PC-9 (cell line): ENCODE measurements at places on chromosomes 3 and 15.

GRCh38 chr15:82624008-82624407, 23.2 kb downstream of the CPEB1 start:
- peak; percentile 59 for DNase-seq

DNA sequence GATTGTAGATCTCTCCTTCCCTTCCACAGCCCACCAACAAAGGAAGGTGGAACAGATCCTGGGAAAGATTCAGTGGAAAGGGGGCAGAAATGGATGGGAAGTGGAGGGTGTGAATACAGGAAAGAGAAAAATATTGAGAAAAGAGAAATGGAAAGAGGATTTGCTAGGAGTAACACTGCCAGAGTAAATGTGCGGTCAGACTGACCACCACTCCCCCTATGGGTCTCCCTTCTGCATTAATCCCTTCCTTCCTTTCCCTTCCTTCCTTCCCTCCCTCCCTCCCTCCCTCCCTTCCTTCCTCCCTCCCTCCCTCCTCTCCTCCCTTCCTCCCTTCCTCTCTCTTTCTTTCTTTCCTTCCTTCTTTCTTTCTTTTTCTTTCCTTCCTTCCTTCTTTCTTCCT, 12.0 kb upstream of the COMMD2 start:
- no peak for DNase-seq

DNA sequence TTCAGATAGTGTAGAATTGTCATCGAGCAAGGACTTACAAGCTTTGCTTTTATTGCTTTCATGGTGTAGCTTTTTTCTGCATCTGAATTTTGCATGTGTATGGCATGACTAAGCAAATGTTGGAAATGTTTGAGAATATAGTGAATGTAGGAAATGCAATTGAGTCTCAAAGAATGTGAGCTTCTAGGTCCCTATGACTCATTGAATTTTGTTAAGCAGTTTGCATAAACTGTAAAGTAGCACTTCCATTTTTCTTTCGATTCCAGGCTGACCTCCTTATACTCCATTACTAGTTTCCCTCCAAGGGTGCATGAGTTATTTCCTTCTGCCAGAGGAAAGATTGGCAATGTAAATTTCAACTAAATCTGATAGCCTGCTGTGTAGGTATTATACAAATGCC, 619.2 kb downstream of the DIPK2A start:
- DNase-seq = no peak

- no peak for DNase-seq
Measured at GRCh38 chr3:194449913-194450312, 36.9 kb downstream of the ATP13A3 start.

DNA sequence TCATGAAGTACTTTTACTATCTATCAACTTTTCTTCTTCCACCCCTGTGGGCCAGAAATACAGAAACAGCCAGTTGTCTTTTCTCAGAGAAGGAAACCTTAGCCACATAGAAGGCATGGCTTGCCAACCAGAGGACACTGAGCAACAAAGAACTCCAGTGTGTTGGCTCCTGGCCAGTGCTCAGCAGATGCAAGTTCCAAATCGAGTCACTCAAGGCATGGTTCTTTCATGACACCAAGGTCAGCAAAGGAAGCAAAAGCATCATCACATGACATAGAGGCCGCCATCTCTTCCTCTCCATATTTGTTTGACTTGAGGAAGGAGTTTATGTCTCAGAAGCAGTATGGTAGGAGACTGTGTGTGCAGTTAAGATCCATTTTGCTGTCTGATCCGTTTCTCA, 92.2 kb downstream of the MYLK start:
- DNase-seq = no peak

GRCh38 chr15:72237029-72237852, 6.3 kb upstream of the PKM start:
- DNase-seq = peak; percentile 87

GRCh38 chr15:78054966-78055365, 22.5 kb downstream of the TBC1D2B start:
- DNase-seq = no peak

- DNase-seq = no peak
Measured at GRCh38 chr3:5057272-5057671, 64.8 kb upstream of the ARL8B start.

GRCh38 chr3:66629982-66630368, 129.2 kb upstream of the LRIG1 start:
- no peak for DNase-seq

- DNase-seq = peak; percentile 49
Measured at GRCh38 chr3:47017504-47018268, 38.2 kb downstream of the NBEAL2 start.

DNA sequence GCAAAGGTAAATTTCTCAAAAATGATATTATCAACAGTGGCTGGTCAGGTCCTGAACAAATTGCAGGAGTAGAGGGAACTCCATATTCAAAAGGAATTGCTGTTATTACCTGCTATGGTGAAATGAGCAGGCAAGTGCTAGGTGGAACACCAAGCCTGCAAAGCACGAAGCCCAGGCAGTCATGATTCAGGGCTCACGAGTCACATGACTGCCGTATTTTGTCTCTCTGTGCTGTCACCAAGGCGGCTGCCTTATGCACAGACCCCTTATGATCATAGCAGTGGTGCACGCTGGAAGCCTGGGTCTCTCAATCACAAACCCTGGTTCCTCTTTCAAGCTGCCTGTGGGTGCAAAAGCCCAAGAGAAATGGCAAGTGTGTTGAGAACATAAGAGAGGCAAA, 24.4 kb downstream of the SLC12A1 start:
- DNase-seq = no peak

GRCh38 chr15:70701891-70702568, 61.3 kb downstream of the UACA start:
- DNase-seq = no peak

- no peak for DNase-seq
Measured at GRCh38 chr3:13598926-13599886, 50.3 kb downstream of the FBLN2 start.

GRCh38 chr3:25080461-25080860, 347.6 kb upstream of the RARB start:
- DNase-seq = no peak

DNA sequence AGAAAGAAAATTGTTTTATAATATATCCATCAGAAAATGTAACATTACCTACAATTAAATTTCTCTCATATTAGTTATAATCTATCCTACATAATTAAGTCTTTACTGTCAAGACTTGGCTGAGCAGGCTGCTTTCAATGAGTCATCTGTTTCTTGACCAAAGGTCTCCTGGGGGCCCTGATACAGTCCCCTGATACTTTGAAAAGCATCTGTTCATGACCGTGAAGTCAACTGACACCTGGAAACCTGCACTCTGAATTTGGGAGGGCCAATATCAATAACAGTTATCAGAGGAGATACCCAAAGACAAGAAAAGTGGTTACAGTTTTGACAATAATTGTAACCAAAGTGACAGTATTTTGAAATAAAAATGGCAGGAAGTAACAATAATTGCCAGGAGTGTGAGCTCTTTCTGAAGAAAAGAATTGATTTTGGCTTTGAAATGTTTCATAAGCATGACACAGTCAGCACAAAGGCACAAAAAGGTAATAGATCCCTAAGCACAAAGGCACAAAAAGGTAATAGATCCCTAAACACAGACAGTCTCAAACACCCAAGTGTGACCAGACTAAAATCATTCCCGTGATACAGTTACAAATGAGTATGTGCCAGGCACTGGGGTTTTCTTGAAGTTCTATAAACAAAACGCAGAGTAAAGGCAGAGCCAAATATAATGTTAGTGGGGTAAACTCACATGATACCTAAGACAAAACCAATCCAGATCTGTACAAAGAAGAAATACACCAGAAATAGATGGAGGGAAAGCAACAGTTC, 260.7 kb downstream of the PLOD2 start:
- DNase-seq = no peak

GRCh38 chr3:16455001-16455400, 58.5 kb downstream of the RFTN1 start:
- DNase-seq = no peak

- DNase-seq = no peak
Measured at GRCh38 chr15:81032355-81032754, 31.6 kb downstream of the TLNRD1 start.

- DNase-seq = no peak
Measured at GRCh38 chr3:195001261-195001660, 269.7 kb downstream of the XXYLT1 start.

DNA sequence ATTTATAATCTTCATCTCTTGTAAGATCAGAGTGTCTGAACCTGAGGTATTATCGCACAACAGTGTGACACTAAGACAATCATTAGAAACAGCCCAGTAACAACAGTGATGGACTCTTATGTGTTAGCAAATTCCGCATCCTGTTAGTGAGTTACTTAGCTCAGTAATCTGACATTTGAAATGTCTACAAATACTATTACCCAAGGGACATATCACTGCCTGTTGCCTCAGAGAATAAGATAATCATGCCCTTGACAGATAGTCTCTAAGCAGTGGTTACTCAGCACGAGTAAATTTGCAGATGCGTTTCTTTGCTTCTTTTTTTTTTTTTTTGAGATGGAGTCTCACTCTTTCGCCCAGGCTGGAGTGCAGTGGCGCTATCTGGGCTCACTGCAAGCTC, 13.4 kb upstream of the RTP1 start:
- no peak for DNase-seq

GRCh38 chr15:89406940-89407607, 72.5 kb upstream of the POLG start:
- no peak for DNase-seq

DNA sequence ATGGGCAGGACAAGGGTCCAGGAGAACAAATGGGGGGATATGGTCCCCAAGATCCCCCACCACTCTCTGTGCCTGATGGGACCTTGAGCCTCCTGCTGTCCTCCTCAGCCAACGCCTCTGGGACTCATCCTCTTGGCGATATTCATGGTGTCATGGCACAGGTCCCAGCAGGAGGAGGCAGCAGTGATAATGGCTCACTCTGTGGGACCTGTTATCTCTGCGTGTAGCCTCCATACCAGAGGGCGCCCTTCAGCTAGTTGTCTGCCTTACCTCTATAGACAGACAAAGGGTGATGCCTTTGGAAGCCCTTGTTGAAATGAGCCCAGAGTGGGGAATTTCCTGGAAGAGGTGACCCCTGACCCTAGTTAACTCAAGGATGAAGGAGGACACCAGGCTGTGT, 7.4 kb downstream of the ZBTB47 start:
- no peak for DNase-seq

GRCh38 chr15:89672221-89673164, 6.7 kb downstream of the PLIN1 start:
- no peak for DNase-seq

DNA sequence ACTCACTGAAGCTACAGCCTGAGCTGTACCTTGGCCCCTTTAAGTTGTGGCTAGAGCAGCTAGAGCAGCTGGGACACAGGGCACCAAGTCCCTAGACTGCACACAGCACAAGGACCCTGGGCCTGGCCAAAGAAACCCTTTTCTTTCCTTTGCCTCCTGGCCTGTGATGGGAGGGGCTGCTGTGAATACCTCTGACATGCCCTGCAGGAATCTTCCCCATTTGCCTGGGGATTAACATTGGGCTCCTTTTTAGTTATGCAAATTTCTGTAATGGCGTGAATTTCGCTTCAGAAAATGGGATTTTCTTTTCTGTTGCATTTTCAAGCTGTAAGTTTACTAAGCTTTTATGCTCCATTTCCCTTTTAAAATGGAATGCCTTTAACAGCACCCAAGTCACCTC, 611.2 kb upstream of the ARPP21 start:
- no peak for DNase-seq

DNA sequence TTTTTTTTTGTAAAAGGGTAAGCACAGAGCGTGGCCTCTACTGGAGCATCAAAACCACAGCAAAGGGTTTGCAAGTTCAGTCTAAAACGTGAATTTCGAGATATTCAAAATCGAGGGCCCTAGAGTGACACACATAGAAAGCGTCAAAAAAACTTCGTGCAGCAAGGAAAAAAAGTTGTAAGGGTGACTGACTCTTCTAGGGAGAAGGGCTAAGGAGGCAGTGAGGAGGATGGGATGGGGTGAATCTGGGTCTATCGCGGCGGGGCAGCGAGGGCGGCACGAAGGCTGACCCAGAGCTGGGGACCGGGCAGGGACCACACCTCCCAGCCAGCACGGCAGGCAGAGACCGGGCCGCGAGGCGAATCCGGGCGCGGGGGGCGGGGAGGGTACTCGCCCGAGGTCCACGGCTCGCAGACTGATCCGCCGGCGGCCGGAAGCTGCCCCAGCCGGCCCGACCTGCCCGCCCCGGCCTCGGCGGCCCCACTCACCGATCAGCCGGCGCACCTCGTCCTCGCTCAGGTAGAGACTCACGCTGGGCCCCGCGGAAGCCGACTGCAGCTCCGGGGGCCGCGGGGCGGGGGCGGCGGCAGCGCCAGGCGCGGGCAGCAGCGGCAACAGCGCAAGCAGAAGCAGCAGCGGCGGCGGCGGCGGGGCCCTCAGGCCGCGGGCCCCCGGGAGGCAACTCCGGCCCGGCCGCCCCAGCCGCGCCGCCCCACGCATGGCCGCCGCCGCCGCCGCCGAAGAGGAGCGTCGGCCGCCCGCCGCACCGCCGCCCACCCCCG, 533 bp downstream of the RYK start:
- DNase-seq = peak; percentile 77

DNA sequence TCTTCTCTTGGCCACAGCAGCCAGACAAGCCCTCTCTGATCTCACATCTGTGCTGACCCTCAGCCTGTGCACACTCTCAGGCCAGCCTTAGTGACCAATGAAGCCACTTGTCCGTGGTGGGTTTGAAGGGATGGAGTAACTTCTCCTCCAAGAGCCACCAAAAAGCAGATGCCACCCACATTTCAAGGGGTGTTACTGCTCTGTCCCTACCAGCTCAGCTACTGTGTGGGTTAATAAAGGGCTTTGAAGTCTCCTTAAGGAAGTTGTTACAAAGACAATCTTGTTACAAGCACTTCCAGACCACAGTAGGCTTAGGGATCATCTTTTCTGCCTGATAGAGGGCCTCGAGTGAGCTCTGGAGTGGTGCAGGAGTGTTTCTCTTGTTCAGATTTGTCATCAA, 3.3 kb upstream of the CA12 start:
- DNase-seq = no peak

DNA sequence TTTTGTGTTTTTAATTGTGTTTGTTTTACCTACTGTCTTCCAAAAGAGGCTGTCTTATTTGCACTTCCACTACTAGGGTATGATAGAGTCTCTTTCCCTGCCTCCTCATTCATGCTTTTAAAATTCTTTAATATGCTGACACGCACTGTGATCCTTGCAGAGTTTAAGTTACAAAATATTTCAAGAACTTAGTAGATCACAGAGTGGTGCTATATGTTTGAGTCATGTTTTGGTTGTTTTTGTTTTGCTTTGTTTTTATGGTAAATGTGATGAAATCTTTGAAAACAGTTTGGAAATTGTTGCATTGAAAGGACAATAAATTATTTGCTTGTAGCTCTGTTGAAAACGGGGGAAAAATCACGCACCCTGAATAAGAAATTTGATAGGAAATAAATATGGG, 5.9 kb upstream of the ABHD10 start:
- no peak for DNase-seq

- DNase-seq = no peak
Measured at GRCh38 chr15:65619626-65620290, 2.0 kb upstream of the SLC24A1 start.

DNA sequence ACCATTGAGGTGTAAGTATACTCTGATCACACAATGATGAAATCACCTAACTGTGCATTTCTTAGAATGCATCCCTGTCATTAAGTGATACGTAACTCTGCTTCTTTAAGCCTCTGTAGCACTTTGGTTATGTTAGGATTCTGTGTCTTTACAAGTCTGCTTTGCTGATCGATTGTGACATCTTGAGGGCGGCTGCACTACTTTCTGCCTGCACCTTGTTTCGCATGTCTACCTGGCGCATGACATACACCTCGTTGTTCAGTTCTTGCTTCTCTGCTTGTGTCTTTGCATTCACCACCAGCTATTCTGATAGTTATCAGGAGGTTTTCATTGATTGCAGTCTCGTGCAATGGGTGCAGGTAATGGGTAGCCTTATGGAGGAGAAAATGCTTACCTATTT, 32.7 kb downstream of the IGF1R start:
- DNase-seq = no peak
